ENCODE measurements at places on chromosomes 2 and 18.

- no peak for DNase-seq
Measured at GRCh38 chr2:73385123-73385503, 523 bp upstream of the ALMS1 start.

DNA sequence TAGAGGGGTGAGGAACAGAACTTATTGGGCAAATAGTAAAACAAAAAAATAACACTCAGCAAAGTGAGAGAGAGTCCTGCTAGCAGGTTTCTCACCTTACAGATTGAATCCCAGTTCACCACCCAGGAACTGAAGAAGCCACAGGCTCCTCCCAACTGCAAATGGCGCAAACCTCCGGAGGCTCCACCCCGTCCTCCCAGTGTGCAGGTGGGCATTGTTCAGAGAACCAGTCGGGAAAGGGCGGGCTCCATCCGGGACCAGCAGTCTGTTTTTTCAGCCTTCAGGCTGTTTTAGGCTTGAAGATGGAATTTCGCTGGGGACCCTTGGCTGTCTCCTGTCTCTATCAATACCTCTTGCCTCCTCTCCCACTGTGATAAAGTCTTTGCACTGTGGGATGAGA lies 317.5 kb downstream of the PARD3B start:
- DNase-seq, result no peak

DNA sequence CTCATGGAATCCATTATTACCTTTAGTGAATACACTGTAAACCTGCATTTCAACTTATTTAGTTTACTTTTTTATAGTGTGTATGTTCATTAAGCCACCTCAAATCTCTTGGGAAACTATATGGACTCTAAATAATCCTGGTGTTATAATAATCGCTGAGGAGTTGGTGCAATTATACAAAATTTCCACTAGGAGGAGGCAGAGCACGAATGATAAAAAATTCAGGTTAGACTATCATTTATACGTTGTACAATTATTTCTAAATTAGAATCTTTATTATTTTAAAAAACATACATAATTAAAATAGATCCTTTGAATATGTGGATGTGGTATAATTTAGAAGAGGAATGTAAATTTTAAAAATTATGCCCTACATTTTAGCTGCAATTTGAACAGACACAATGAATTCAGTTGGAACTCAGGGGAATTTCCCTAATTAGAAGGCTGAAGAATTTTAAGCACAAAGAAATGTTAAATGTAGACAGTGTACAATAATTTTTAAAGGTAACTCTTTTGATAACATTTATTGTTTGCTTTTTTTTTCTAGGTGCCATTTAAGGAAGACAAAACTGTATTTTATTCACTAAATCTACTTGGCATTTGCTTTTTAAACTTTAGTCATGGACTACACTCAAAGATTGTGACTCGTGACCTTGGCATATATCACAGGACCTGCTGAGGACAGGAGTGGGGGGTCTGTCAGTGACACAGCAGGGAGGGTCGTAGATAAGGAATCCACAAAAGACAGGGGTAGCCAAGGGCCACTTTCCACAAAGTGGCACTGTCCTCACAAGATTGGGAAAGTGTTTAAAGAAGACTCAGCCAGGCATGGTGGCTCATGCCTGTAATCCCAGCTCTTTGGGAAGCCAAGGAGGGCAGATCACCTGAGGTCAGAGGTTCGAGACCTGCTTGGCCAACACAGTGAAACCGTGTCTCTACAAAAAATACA lies 45.5 kb downstream of the RAB12 start:
- peak; percentile 45 for DNase-seq

GRCh38 chr2:24088821-24089359 lies 4.3 kb upstream of the TP53I3 start:
- DNase-seq, result no peak

GRCh38 chr18:9418047-9418690 lies 57.1 kb upstream of the RALBP1 start:
- no peak for DNase-seq

DNA sequence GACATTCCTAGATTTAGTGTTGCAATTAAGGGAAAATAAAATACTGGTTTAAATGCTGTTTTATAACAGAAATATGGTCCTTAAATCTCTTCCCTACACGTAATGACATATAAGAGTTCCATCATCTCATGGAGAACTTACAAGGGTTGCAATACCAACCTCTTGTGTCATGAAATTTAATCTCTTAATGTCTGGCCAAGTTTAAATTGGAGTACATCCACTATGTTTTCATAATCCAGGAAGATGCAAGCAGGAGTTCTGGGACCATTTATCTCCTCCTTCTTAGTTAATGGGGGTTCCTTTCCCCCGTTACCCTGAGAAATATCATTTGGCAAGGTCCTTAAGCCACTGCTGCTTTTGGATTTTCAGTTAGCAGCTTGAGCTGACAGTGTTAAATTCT lies 126.0 kb upstream of the ACVR2A start:
- no peak for DNase-seq

DNA sequence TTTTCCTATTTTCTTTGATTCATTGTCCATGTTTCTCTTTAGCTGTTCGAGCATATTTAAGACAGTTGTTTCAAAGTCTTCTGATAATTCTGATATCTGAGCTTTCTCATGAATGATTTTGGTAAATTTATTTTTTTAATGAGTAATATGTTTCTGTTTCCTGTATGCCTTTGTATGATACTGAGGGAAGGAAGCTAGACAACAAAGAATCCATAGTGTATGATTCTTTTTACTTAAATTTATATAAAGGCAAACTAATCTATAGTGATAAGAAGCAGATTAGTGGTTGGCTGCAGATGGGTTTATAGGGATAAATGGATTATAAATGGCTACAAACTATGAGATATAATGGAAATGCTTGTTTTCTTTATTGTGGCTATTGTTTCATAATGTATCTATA lies 352.7 kb upstream of the CDH2 start:
- DNase-seq, result no peak

- no peak for DNase-seq
Measured at GRCh38 chr2:227761740-227762476, 16.2 kb downstream of the SCYGR8 start.

GRCh38 chr2:190810981-190811587 lies 69.5 kb upstream of the GLS start:
- DNase-seq, result no peak

- DNase-seq, result no peak
Measured at GRCh38 chr2:109030870-109031475, 42.0 kb upstream of the EDAR start.

DNA sequence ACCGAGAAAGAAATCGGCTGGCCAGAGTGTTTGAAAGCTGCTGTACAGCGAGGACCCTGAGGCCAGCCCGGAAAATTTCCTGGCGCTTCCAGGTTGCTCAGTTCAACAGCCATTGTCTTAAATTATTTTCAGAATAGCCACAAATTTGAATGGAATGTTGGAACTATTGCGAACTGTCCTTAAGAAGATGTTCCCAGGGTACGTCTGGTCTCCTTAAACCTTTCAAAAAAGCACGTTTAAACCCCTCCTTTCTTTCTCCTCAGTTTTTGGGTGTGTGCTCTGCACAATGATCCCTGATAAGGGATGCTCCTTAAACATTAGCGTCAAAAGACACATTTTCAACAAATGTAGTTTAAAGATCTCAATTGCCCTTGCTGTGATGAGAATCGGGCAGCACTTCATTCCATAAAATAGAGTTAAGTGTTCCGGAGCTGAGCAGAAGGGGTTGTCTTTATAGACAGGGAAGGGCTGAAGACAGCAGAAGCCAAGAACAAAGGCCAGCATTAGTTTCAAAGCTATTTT lies 14.5 kb upstream of the LPIN2 start:
- DNase-seq, result no peak

GRCh38 chr2:55780697-55781096 lies 87.1 kb upstream of the PNPT1 start:
- no peak for DNase-seq

DNA sequence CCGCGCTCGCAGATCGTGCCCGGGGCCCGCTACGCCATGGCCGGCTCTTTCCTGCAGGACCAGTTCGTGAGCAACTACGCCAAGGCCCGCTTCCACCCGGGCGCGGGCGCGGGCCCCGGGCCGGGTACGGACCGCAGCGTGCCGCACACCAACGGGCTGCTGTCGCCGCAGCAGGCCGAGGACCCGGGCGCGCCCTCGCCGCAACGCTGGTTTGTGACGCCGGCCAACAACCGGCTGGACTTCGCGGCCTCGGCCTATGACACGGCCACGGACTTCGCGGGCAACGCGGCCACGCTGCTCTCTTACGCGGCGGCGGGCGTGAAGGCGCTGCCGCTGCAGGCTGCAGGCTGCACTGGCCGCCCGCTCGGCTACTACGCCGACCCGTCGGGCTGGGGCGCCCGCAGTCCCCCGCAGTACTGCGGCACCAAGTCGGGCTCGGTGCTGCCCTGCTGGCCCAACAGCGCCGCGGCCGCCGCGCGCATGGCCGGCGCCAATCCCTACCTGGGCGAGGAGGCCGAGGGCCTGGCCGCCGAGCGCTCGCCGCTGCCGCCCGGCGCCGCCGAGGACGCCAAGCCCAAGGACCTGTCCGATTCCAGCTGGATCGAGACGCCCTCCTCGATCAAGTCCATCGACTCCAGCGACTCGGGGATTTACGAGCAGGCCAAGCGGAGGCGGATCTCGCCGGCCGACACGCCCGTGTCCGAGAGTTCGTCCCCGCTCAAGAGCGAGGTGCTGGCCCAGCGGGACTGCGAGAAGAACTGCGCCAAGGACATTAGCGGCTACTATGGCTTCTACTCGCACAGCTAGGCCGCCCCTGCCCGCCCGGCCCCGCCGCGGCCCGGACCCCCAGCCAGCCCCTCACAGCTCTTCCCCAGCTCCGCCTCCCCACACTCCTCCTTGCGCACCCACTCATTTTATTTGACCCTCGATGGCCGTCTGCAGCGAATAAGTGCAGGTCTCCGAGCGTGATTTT lies 7.6 kb downstream of the TBR1 start:
- no peak for DNase-seq

- peak; percentile 91 for DNase-seq
Measured at GRCh38 chr2:240250985-240251847, 110.8 kb upstream of the OTOS start.

GRCh38 chr2:200223205-200223784 lies 83.2 kb upstream of the SPATS2L start:
- no peak for DNase-seq

GRCh38 chr18:64180171-64180570 lies 31.3 kb upstream of the LINC00305 start:
- no peak for DNase-seq

DNA sequence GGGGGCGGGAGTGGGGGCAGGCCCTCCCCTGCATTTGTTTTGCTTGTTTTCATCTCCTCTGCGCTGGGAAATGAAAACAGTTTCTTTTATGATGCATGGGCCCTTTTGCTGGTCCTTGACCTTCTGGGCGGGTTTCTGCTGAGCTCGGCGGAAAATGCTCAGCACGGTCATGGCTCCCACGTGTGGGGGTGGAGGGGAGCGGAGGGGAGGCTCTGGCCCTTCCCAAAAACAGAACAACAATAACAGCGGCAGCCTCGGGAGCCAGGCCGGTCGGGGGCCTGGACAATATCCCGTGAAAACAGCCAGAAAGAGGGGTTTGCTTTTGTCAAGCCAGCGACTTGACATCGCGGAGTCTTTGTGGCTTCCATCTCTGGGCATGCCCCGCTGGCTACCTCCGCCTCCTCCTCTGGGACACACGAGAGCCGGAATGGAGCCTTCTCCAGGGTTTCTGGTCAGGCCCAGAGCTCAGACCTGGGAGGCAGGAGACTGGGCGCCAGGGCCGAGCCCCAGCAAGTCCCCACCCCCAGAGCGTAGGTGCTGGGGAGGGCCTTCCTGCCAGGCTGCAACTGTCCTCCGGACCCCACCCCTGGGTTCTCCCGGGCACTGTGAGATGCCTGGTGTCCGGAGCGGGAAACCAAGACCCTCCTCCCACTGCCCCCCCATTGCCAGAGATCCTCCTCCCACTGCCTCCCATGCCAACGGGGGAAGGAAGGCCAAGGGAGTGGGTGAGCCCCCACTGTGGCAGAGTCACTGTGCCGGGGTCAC lies 35.9 kb upstream of the SNED1 start:
- DNase-seq, result no peak
